NT2/D1 (cell line): ENCODE measurements at places on chromosomes 6 and 20.
A peak's percentile ranks its signal among the peaks of the same experiment; 100 is the strongest.

DNA sequence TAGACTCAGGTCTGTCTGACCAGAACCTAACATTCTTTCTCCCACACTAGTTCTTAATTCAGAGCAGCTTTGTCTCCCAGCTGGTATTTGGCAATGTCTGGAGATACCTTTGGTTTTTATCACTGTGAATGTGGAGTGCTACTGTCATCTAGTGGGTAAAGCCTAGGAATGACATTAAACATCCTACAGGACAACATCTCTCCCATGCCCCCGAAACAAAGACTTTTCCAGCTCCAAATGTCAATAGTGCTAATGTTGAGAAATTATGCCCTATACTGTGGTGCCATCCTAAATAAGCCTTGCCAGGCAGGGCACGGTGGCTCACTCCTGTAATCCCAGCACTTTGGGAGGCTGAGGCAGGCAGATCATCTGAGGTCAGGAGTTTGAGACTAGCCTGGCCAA lies 4.2 kb upstream of the TTPAL start:
- no peak for DNase-seq

DNA sequence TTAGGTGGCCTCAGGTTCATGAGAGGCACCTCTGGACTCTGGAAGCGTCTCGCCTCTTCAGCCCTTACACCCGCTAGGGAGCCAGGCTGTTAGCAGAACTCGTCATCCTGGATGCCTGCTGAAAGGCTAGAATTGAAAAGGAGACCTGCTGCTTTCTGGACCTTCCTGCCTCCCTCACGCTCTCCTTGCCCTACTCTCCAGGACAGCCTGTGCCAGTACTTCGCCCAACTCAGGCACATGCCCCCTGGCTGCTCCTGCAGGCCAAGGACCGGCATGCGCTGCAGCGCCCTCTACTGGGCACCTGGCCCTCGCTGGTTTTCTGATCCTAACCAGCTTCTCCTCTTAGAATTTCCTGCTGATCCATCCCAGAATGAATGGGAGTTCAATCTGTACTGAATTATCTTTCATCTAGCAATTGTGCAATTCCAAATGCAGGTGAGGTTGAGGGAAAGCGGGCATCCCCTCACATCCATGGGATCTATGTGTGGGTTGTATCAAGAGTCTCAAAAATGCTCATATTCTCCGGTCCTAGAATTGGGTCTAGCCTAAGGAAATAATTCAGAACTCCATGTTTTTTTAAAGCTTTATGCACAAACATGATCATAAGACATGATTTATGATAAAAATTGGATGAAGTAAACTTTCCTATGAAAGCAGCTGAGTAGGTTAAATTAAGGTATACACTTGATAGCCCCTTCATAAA lies 78.0 kb downstream of the PTPN1 start:
- DNase-seq, result peak; percentile 68

GRCh38 chr20:47496118-47496517 lies 5.6 kb upstream of the NCOA3 start:
- no peak for DNase-seq

- DNase-seq, result no peak
Observed at GRCh38 chr20:60570481-60571277, 612.5 kb downstream of the CDH26 start.

DNA sequence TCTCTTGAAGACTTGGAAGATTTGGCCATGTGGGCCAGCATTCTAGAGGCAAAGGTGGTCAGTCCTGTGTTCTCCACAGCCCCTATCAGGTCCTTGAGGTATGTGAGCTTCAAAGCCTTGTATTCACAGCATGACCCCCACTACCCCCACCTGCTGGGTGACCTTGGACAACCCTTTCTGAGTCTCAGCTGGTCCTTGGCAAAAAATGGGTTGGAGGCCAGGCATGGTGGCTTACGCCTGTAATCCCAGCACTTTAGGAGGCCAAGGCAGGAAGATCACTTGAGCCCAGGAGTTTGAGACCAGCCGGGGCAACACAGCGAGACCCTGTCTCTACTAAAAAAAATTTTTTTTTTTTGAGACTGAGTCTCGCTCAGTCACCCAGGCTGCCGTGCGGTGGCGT lies 42.6 kb downstream of the UBE2V1 start:
- DNase-seq, result no peak

GRCh38 chr6:161029195-161029809 lies 37.7 kb downstream of the MAP3K4 start:
- DNase-seq, result no peak

DNA sequence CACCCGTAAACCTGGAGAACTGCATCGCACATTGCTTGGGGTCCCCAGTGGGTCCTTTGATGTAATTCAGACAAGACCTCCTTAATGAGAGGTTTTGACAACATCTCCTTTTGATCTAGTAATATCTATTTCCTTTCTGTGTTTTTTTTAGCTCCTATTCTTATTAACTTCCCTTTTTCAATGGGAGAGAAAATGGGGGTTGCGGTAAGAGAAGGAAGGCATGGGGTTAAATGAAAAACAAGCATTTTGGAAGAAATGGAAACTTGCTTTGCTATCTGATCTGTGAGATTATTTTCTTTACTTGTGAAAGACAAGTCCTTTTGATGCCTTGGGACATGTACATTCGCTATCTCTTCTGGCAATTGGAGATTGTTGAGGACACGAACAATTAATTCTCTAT lies 418.6 kb upstream of the MAN1A1 start:
- no peak for DNase-seq

DNA sequence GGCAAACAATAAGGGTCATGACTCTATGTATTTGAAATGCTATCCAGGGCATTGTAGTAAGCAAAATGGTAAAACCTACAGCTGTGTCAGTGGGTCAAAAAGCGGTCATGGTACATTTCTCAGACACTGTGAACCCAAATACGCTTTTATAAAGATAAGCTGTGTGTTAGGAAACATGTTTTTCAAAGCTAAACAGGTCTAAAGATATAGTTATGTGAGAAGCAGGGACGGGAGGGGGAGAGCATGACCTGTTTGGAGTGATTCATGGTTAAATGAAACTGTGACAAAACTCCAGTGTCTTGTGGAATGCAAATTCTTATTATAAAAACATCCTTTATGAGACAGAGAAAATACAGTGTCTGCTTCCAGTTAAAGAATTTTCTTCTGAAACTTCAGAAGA lies 205.4 kb upstream of the BMP2 start:
- DNase-seq, result no peak

- no peak for DNase-seq
Observed at GRCh38 chr6:29749668-29750067, 26.4 kb downstream of the HLA-F start.

- DNase-seq, result peak; percentile 66
Observed at GRCh38 chr6:150753371-150754064, 112.0 kb upstream of the MTHFD1L start.

DNA sequence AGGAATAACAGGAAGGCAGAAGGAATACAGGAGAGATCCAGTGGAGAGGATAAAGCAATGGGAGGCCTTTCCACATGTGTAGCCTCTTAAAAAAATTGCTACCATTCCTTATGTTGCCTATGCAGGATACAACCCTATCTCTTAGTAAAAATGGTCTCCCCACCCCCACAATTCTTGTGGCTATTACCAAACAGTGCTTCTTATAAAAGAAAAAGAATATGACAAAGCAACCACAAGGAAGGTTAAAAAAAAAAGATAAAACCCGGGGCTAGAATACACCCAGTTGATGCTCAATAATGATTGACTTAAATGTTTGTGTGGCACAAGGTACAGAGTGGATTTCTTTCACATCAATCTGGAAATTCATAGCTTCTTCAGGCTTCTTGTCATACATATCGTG lies 250.9 kb downstream of the HIVEP2 start:
- DNase-seq, result no peak

DNA sequence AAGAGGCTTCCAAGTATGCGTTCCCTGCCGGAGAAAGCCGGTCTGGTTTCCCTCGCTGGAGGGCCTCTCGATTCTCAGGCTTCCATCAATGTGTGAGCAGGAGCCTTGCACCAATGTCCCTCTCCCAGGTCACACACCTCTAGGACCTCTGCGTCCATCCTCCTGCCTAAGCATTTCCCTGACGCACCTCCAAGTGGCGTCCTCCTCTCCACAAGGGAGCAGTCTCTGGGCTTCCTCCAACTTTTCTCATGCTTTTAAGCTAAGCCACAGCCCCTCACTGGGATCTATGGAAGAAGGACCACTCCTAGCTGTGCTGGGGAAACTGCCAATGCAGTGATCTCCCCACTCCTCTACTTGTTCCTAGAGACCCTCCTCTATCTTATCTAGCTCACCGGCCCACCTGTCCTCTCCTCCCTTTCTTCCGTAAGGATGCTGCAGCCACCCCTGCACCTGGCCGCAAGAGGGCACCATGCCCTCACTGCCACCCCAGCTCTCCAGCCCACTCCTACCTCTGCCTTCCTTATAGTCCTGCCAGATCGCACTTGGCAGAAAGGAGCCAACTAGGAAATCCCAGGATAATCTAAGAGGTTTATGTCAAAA lies 258.7 kb downstream of the LRFN2 start:
- no peak for DNase-seq

DNA sequence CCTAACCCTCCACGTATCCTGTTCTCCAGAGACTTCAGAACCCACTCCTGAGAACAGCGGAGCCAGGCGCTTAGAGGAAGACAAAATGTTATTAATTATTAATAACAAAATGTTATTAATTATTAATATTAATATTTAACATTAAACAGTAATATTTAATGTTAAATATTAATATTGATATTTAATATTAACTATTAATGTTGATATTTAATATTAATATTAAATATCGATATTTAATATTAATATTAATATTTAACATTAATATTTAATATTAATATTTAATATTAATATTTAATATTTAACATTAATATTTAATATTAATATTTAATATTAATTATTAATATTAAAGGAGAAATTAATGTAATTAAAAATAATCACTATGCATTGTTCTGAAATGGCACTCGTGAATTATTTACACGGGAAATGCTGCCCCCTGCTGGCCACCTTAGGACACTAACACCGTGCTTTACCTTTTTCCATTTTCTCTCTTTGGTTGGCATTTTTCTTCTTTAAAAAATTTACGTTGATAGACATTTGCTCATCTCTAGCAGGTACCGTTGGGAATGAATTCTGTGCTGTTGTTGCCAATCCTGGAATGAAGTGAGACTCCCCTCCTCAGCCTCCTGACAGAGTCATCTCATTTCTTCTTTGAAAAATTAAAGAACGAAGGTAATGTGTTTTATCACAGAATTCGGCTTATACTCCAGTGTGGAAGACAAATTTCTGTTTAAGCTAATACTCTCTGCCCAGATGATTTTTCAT lies 7.5 kb upstream of the GGTLC1 start:
- DNase-seq, result no peak

- DNase-seq, result no peak
Observed at GRCh38 chr6:4125500-4125899, 9.9 kb downstream of the ECI2 start.

DNA sequence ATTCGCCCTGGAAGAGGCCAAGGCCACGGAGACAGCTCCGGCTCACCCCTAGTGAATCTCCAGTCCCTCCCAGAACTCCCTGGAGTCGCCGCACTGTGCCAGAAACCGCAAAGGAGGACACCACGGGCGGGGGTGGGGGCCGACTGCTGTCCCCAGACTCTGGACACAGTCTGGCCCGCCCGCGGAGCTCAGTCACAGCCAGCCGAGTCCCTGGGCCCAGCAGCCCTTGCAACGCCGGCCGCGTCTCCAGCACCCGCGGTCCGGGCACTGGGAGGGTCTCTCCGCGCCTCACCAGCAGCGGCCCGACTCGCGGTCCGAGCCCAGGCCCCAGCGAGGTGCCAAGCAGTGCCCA lies 518 bp downstream of the PEX6 start:
- DNase-seq, result no peak

DNA sequence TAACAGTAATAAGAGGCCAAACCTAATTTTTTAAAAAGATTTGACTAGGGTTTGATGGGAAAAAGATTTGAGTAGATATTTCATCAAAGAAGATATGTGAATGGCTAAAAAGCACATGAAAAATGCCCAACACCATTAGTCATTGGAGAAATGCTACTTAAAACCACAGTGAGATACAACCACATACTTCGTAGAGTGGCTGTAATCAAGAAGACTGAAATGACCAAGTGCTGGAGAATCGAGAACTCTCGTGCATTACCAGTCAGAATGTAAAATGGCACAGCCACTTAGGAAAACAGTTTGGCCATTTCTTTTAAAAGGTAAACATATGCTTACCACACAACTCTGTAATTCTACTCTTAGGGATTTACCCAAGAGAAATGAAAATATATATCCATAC lies 175.5 kb downstream of the EYA2 start:
- no peak for DNase-seq

GRCh38 chr20:43691928-43692524 lies 25.1 kb downstream of the MYBL2 start:
- peak; percentile 42 for DNase-seq

- DNase-seq, result peak; percentile 44
Observed at GRCh38 chr6:19024737-19025136, 637.6 kb downstream of the RNF144B start.

DNA sequence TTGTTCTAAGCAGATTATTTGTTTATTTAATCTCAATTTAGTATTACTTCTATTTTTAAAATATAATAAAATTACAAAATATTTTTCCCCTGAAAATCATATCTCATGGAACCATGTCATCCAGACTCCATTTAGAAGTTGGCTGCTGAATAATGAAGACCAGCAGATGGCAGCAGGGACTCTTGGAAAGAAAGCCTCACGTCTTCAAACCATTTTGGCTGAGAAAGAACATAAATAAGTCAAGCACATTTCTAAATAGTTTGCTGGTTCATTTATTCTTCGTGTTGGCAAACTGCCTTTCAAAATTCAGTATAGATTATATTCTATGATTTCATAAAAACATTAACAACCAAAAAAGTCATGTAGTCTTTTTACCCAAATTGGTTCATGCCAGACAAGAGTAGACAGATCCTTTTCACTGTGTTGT lies 71.7 kb downstream of the RCAN2 start:
- DNase-seq, result peak; percentile 28

DNA sequence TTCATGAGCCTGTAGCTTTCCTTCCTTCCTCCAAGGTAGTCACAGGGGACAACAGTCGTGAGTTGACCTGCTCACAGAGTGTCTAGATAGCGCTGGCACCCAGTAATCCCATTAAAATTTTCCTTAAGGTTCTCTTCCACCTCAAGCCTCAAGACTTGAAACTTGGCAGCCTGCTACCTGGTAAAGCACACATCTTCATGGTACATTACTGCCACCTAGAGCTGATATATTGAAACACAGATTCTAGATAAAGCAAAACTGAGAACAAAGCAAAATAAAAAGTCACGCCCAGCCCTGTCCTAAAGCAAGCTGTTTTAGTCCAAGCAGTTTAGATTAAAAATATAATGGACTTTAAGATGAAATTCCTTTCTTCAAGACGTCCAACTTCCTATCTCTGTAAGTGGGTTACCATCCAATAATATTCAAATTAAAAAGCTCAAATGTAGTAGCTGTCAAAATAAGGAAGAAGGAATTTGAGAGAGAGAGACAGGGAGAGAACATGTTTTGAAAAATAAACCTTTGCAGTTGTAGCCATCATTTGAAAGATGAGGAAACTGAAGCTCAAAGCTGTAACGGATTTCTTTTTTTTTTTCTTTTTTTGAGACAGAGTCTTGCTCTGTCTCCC lies 50.7 kb upstream of the CD83 start:
- peak; percentile 44 for DNase-seq
